ENCODE measurements at places on chromosomes 3 and 15.

DNA sequence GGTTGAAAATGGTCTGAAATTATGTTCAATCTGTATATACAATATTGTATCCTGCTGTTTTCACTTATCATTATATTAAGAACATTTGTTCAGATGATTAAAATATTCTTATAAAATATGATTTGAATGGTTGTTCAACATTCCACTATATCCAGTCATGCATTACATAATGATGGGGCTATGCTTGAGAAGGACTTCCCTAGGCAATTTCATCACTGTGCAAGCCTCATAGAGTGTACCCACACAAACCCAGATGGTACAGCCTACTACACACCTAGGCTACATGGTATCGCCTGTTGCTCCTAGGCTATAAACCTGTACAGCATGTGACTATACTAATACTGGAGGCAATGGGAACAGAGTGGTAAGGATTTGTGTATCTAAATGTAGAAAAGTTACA lies 30.5 kb downstream of the SLC7A14 start:
- DNase-seq: peak; percentile 68

- no peak for DNase-seq
These were observed 4.6 kb downstream of the SPCS1 start for GRCh38 chr3:52710512-52710911.

DNA sequence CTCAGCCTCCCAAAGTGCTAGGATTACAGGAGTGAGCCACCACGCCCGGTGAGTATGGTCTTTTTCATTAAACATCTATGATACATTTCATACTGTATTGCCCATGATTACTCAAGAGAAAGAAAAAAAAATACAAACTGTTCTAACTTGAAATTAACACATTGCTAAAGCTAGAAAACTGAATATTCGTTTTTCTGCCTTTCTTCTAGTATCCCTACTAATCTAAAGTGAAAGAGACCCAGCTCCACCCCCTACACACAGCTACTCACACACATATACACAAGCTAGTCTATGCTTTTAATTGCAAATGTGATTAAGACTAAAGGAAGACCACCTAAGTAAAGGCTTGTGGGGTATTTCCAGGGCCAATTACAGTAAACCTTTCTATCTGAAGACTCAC lies 43.1 kb downstream of the INO80 start:
- no peak for DNase-seq

- DNase-seq: peak; percentile 80
These were observed 35.7 kb upstream of the BLM start for GRCh38 chr15:90681480-90681879.

GRCh38 chr15:22880068-22880980 lies 41.9 kb downstream of the NIPA2 start:
- no peak for DNase-seq

- DNase-seq: no peak
These were observed 21.8 kb upstream of the ERICH6 start for GRCh38 chr3:150725548-150725947.

DNA sequence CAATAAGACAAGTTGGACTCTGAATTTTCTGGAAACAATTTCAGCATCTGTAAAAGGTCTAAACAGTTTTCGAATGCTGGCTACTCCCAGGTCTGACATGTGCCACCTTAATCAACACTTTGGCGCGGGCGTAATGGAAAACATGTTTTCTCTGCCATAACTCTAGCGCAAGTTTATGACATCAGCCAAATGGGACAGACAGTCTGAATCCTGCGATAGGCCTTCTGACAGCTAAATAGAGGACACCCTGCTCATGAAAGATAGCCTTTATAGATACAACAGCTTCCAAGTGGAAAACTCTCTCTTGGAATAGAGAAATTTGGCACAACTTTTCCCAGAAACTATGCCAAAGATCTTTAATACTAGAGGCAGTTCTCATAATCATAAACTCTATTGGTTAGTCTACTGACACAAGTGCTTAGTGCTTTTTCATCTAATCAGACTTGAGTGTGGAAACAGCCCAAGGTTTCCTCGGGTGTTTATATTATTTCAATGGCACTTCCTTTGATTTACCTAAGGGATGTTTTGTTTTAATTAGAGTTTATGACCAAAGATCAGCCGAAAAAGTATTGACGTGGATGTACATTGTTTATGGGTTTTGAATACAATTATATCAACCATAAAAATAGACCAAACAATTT lies 120.1 kb upstream of the DPH6 start:
- no peak for DNase-seq

- DNase-seq: peak; percentile 95
These were observed 34.0 kb downstream of the LYZL4 start for GRCh38 chr3:42376344-42376798.
